ENCODE measurements at places on chromosomes 3 and 15.

DNA sequence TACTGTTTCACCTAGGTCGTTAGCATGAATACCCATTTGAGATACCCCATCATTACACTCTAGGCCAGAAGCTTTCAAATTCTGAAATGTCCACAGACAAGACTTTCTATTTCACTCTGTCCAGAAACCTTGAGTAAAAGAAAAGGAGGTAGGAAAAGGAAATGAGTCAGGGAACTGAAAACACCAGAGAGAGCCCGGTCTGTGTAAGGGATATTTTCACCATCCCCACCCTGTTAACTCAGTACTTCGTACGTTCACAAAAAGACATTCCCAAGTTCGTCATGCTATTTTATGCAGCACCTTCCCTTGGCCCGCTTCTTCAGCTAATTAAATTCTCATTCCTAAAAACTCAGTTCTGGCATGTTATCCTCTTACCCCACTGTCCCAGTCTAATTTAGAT is 89.4 kb upstream of the SOX2 start:
- DNase-seq: no peak

DNA sequence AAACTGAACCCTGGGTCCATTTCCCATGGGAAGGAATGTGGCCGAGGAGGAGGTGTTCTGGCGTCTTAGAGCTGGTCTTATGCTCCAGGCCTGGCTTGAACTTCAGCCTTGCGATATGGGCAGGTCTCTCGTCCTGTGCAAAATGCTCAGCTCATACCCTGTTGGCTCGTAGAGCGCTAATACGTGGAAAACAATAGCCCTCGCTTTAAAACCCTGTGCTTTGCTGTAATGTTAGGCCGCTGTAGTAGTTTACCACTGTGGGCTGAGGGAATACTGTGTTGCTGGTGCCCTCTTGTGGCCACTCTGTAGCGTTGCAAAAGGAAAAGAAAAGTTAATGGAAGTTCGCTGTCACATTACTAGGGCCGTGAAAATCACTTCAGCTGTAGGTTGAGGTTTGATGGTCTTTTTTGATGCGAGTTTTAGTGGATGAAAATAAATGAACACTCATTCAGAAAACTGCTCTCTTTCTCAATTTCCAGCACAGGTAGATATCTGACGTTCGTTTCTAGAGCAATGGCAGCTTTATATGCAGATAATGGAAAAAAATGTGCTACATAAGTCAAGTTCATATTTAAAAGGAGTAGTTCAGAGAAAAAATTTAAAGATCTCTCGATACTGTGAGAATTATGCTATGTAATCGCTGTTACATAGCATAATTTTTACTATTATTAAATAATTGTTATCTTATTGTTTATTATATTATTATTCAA is 92.9 kb downstream of the MCTP2 start:
- DNase-seq: peak; percentile 77

DNA sequence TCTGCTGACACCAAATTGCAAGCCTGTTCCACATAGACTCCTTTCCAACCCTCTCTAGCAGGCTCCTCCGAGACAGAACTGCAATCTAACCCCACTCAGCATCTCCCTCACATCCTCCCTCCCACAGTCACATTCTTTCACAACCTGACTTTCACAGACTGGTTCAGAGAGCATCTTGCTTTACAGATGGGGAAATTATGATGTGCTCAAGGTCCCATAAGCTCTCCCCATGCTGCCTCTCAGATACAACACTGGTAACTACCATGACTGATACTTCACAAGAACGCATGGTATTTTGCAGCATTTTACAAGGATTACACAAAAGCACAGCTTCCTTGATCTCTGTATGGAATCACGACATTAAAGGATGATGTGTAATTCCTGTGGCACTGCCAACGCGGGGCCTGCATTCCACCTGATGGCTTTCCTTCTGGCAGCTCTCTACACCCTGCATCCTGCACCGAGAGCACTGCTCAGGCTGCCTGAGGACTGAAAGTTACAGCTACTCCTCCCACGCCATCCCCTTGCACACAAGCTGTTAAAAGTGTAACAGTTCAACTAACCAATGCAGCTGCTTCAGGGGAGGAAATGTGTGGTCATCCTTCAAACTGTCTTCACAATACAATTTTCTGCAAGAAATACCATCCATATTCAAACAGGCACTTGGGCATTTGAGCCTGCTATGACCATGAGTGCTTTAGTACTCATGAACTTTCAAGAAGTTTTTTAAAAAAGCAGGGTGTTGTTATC is 27.6 kb downstream of the TBC1D2B start:
- peak; percentile 75 for DNase-seq

GRCh38 chr3:52440249-52440551 is 4.7 kb downstream of the SEMA3G start:
- no peak for DNase-seq

- DNase-seq: no peak
These were observed 202.1 kb downstream of the GREM1 start for GRCh38 chr15:32919749-32920414.

DNA sequence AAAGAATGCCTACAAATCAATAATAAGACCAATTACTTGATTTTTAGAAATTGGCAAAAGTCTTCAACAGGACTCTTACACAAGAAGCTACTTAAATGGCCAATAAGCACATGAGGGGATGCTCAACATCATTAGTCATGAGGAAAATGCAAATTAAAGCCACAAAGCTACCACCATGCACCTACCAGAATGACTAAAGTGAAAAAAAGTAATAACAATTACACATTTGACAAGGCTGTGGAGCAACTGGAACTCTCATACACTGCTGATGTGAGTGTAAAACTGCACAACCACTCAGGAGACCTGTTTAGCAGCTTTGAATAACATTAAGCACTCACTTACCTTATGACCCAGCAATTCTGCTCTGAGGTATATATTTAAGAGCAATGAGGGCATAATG is 68.4 kb downstream of the PPCDC start:
- DNase-seq: no peak

DNA sequence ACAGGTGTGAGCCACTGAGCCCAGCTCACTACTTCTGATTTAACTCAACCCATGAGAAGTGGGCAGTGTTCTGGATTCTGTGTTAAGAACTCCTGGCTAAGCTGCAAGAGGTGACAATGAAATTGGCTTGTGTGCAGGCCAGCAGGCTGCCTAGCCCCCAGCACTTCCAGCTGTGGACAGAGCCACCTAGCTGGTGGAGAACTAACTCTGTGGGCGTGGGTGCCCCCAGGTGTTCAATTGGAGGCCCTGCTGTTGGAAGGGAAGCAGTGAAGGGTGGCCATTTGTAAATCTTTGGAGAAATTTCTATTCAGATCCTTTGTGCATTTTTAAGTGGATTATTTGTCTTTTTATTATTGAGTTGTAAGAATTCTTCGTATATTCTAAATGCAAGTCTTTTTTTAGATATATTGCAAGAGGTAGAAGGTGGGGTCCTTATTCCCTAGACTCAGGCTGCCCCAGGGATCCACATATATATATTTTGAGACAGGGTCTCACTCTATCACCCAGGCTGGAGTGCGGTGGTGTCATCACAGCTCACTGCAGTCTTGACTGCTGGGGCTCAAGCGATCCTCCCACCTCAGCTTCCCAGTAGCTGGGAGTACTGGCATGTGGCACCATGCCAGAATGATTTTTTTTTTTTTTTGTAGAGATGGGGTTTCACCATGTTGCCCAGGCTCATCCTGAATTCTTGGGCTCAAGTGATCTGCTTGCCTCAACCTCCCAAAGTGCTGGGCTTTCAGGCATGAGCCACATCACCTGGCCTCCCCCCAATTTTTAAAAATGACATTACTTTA is 7.2 kb upstream of the SCAMP5 start:
- DNase-seq: no peak

DNA sequence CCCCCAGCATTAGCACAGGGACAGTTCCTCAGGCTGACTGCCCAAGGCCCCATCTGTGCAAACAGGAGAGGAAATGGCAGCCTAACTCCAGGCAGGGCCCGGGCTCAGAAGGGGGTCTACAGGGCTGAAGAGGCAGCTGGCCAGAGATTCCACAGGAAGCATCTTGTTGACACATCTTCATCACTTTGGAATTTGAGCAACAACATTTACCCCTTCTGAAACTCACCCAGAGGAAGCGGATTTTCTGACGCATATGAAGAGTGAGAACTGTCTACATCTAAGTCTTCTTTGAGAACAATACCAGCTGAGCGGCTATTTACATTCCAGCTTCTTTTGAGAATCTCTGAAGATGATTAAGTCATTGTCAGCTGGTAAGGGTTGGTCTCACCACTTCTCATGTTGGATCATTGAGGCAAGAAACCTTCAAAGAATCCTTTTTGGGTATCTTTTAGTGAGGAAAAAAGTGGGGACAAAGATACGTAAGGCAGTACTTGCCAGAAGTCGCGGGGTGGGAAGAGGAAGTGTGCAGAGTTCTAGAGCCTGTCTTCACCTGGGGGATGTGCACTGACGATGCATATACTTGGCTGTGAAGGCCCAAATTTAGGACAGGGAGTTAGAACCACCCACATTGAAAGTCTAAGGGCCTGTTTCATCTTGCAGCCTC is 25.4 kb upstream of the SRP14 start:
- DNase-seq: peak; percentile 90

DNA sequence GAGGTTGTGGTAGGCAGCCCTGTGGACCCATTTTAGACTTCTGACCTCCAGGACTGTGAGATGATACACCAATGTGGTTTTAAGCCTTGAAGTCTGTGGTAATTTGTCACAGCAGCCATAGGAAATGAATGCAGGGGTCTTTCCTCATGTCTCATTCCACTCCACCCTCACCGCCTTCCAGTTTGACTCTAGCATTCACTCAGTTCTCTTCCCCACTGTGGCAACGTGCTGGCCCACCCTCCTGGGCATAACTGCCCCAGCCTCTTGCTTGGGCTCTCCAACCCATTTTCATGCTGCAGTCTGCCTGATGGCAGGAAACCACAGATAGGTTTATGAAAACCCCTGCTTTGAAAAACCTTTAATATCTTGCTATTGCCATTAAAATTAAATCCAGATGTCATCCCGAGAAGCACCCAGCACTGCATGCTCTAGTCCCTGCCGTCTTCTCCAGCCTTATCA is 7.3 kb upstream of the TRNT1 start:
- no peak for DNase-seq

- DNase-seq: no peak
These were observed 65.4 kb downstream of the ABI3BP start for GRCh38 chr3:100927775-100928174.

- no peak for DNase-seq
These were observed 118.1 kb downstream of the APBA2 start for GRCh38 chr15:29003840-29004233.

GRCh38 chr3:100613721-100614390 is 4.5 kb downstream of the ADGRG7 start:
- DNase-seq: no peak

- DNase-seq: peak; percentile 85
These were observed 1.4 kb downstream of the FES start for GRCh38 chr15:90885432-90886290.

DNA sequence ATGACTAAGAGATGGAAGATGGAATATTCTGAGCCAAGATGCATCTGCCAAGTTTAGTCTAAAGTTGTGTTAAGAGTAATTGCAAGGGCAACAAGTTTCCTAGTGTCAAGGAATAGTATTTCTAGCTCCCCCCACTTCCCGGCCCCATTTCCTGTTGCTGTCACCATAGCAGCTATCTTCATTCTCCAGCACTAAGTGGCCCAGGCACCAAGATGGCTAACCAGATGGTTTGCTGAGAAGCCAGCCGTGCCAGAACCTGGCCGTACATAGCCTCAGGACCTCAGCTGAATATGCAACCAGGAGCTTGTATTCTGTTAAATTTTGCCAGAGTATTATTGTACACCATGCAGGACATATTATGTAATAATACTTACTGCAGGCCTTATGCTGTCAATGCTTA is 108.8 kb upstream of the UMPS start:
- no peak for DNase-seq

DNA sequence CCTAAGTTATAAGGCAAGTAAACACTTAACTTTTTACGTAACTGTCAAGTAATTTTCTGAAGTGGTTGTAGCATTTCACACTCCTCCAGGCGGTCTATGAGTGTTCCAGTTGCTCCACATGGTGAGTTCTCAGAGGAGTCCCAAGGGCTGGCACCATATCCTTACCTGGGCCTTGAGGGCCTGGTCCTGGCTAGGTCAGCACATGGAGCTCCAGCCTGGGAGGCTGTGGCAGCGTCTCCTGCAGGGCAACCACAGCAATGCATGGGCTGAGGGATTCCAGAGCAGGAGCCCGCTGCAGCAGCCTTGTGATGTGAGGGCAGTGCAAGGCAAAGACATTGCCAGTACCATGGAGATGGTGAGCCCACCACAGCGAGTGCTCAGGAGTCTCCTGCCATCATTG is 32.2 kb upstream of the LYZL4 start:
- no peak for DNase-seq

- DNase-seq: peak; percentile 70
These were observed 56.8 kb downstream of the PXYLP1 start for GRCh38 chr3:141288336-141288990.

- no peak for DNase-seq
These were observed 79.3 kb upstream of the LSAMP start for GRCh38 chr3:116524453-116525210.

All from suppressor macrophage treated with lipopolysaccharide for 4 hours (primary cell).